ENCODE measurements at places on chromosomes 1 and 21.

GRCh38 chr1:45722809-45723208, 27.6 kb downstream of the IPP start:
- no peak for DNase-seq

DNA sequence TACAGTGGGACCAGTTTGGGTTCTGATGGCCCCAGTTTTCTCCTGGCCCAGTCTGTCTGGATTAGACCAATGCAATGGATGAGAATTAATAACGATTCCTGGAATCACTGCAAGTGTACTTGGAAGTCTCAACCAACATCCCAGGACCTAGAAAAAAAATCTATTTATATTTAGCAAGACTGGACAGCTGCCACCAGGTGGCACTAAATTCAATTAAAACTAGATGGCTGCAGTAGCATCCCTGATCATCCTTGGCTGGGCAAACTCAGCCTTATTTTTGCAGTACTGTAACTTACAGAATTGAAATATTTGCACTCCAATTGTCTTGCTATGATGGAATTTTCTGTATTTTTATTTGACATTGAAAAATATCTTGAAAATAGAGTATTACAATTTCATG, 165.7 kb downstream of the NCAM2 start:
- peak; percentile 79 for DNase-seq

DNA sequence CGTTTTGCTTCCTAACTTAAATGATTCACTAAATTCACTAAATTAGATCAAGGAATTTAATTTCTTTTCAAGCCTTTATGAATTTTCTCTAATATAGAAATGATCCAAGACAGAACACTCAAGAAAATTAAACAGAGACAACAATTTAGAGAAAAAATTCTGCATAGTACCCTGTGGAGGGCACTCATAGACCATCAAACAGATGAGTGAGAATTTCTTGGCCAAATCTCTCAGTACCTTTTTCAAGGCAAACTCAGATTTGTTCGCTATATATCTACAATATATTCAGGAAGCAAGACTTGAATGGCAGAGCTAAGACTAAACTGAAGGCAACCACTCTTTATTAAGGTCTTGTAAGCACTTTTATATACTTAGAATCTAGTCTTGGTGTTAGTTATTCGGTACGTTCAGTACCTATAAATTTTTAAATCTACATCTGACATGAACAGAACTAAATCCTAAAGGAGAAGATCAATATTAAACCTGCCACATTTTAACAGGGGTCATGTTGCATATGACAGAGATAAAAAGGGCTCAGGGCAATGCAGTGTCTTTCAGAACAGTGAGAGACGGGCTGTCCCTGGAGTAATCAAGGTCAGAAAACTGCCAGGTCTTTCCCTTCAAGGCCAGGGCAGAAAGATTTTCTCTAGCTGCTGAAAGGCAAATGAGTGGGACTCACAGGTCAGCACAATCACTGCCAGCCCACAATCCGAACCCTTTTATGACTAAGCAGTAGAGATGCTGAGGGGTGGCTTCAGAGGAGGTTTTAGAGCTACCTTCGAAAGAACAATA, 118.8 kb upstream of the TMPRSS15 start:
- peak; percentile 67 for DNase-seq

- DNase-seq: no peak
Measured at GRCh38 chr21:45129189-45129923, 55.0 kb downstream of the ADARB1 start.

- peak; percentile 34 for DNase-seq
Measured at GRCh38 chr1:104402178-104402577, 652.5 kb downstream of the AMY1C start.

DNA sequence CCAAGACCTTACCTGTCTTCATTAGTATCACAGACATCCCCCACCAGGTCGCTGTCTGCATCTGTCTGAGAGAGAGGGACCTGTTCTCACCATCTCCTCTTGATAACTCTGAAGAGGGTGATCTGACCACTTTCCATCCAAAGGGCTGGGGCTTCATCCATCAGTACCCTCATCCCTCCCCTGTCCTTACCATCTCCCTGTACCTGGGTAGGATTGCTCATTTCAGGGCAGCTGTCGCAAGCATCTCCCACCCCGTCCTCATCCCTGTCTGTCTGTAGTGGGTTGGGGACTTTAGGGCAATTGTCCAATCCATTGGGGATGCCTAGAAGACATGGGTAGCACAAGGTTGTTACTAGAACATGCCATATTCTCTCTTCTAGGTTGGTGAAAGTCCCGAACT, 7.9 kb downstream of the THBS3 start:
- no peak for DNase-seq

All from NCI-H446 (cell line).